ENCODE measurements at places on chromosomes 5 and 9.

DNA sequence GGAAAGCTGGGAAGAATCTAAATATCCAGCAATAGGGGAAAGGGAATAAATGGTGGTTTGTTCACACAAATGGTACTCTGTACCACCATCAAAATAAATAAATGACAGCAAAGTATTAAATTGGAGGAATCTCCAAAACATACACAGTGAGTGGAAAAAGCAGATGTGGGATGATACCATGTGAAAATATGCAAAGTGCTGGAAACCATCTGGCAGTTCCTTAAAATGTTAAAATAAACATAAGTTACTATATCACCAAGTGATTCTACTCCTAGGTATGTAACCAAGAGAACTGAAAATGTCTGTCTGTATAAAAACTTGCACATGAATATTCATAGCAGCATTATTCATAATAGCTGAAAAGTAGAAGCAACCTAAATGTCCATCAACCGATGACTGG is 41.9 kb upstream of the TEX48 start:
- DNase-seq: no peak

DNA sequence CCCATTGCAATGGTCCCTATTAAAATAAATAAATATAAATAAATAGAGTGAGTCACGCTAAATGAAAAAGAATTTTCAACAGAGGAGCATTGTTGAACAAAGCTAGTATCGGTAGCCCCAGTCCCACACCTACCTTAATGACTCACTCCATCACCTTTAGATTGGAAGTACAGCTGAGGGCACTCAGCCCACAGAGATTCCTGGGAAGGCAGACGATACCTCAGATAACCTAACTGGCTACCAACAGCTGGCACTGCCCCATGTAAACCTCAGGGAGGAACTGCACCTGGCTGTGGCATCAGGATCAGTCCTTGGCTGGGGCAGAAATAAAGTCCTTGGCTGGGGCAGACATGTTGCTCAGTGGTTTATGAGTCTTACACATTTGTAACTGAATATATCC is 49.3 kb downstream of the SPRY4 start:
- no peak for DNase-seq

- DNase-seq: peak; percentile 37
These were observed 18.7 kb downstream of the CAST start for GRCh38 chr5:96680759-96681470.

GRCh38 chr5:107985144-107985543 is 314.4 kb upstream of the EFNA5 start:
- DNase-seq: peak; percentile 87

DNA sequence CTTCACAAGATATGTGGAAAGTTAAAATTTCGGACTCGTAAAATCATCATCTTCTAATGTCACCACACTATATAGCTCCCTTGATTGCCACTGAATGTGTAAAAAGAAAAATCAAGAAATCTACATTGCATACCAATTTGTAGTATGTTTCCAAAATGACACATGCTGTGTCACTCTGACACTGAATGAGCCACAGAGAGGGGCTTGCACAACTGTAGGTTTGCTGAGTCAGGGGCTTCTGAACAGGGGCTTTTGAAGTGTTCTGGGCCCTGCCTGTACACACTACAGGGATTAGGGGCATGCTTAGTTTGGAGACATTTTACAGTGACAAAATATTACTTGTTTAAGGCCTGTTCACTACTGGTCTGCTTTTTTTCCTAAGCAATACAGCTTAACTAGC is 234.4 kb upstream of the GRAMD2B start:
- no peak for DNase-seq

DNA sequence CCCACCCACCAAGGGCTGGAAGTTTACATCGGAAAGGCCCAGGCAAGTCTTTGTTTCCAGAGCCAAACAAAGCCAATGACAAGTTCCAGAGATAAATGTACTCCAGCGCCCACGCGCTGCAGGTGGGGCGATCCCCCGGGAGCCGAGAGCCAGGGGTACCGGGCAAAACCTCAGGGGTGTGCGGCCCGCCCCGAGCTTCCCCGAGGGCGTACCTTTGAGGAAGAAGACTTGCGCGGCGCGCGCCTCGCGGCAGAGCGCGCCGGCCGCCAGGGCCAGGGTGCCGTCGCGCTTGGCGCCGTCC is 671 bp downstream of the DUSP1 start:
- no peak for DNase-seq

DNA sequence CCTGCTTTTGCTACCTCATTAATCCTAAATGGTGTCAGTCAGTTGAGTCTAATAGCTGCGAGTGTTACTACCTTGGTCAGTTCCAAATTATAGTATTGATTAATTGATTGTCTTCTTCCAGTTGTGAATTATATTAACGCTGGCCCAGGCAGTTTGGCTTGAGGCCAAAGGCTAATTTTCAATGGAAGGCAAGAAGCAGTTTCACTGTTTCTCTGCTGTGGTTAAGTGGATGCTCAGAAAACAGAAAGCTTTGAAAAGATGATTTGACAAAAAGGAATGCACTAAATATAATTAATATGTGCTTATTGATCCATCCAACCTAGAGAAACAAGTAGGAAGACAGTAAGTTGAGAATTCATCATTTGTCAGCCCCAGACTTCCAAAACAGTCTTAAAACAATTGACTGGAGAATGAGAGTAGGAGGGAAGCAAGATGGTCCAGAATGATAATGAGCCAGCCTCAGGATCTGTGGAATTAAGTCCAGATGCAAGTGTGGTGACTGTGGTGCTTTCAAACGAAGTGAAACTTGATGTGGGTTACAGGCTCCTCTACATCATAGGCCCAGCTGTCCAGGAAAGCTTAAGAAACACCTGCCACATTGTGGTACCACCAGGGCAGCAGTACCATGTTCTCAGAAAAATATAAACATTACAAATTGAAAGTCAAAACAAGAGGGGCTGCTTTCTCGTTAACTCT is 1371.0 kb upstream of the DMAC1 start:
- DNase-seq: no peak

DNA sequence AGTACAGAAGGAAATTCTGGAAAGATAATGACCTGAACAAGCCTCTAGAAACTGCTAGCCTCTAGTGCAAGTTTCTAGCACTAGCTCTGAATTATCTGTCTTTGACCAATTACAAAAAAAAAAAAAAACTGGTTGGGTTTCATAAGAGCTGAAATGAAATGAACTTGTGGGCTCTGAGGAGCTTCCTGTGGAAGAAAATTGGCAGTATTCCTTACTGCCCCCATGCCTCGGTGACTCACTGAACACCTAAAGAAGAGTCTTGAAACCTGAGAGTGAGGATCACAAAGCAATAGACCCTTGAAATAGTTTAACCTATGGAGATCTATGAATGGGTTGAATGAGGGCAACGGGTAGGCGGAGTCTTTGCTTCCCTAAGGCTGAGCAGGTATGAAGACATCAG is 263.6 kb upstream of the RASA1 start:
- DNase-seq: no peak

DNA sequence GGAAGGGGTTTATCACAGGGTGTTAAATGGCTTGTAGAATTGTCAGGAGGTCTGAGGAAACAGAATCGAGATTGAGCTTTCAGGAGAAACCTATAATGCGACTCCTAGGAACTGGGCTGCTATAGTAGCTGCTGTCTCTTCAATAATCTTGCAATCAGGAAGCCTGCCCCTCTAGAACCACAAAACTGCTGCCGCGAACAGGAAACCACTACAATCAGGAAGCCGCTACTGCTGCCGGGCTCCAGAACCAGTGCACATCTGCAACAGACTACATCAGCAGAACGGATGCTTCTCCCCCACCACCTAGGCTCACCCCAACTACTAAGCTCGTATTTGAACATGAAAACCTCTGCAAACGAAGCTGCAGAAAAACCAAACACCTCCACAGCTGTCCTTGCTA is 31.6 kb downstream of the TNFSF8 start:
- peak; percentile 86 for DNase-seq

- DNase-seq: peak; percentile 38
These were observed 237.8 kb upstream of the EDIL3 start for GRCh38 chr5:84622461-84622860.

DNA sequence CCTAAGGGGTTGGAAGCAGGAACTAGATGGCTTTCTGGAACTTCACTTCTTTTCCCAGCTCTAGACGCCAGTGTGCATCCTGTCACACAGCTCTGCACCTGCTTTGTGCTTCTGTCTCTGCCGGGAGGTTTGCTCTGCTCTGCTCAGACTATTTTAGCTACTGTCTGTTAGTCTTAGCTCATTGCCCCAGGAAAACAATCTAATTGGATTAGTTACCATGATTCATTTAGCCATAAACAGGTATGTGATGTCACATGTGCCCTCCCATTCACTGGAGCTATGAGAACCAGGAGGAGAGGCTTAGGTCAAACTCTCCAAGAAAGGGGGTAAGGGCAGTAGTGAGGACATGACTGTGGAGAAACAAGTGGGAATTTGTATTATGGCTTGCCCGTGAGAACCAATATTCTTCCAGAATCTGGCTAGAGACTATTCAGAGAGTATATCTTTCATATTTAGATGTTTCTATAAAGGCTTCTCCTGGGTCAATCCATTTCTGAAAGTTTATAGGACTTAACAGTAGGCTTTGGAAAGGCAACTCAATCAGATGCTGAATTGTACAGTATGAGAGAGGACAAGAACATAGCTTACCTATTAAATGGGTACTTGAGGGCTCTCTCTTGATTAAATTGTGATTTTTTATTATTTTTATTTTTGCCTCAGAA is 22.4 kb upstream of the NREP start:
- DNase-seq: no peak

DNA sequence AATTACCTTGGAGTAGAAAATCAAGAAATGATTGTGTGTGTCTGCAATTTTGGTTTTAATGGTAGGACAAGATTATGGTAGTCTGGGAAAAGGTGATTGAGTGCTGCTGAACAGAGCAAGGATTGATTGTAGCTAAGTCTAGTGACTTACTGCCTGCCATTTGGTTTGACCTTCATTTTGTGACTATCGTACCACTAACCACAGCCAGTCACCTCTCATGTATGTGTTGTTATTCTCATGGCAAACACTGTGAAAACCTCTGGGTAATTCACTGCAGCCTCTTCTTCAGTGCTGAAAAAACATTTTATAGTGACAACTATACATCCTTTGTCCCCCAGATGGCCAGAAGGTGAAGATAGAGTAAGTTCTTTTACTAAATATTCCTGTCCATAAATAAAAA is 37.5 kb downstream of the CTNNA1 start:
- DNase-seq: no peak

DNA sequence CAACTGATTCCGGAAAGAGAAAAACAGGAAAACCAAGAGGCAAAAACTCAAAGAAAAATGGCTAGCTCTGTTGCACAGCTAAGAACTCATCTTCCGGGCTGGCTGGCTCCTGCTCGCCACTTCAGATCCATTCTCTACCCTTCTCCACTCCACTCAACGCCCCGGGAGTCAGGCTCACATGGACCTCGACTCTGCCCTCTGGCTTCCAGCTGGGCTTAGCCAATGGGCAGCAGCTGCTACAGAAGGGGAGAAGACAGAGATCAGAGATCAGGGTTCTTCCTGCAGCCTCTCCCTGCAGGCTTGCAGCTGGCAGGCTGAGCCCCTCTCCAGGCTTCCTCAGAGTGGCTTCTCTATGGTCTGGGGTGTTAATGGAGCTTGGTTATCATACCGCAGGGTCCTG is 187.5 kb downstream of the MED10 start:
- DNase-seq: no peak

DNA sequence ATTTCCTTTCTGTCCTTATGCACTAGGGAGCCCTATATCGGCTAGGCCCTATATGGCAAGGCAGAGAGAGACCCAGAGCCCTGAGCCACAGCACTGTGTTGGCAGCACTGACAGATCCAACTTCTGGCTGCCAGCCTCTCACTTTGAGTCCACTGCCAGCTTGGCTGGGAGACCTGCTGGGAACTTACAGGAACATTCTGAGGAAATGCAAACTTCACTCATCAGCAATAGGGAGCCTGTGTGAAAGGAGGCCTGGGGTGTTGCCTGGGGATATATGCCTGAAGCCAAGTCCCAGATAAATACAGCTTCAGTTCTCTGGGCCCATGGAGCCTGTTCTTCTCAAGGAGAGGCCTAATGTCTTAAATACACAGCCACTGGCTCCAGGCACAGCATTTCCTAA is 78.0 kb downstream of the ADRB2 start:
- DNase-seq: no peak

- peak; percentile 13 for DNase-seq
These were observed 918.6 kb upstream of the DMAC1 start for GRCh38 chr9:8718121-8718725.

GRCh38 chr9:95010431-95010838 is 283.9 kb downstream of the AOPEP start:
- DNase-seq: no peak

DNA sequence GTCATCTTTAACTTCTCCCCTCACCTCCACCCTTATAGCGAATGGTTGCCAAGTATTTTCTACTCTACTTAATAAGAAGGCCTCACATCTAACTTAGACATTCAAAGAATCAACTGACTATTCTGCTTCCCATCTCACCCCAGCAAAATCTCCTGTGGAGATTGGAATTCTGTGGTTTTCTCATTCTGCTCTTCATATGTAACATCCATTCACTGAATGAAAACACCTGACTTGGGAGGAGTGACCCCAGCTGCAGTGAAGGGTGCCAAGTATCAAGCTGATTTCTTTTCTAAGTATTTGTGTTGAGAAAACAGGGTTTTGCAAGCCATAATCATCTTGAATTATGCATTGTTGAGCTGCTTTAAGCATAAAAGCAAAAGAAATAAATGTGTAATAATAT is 42.5 kb upstream of the TAF1L start:
- DNase-seq: no peak

DNA sequence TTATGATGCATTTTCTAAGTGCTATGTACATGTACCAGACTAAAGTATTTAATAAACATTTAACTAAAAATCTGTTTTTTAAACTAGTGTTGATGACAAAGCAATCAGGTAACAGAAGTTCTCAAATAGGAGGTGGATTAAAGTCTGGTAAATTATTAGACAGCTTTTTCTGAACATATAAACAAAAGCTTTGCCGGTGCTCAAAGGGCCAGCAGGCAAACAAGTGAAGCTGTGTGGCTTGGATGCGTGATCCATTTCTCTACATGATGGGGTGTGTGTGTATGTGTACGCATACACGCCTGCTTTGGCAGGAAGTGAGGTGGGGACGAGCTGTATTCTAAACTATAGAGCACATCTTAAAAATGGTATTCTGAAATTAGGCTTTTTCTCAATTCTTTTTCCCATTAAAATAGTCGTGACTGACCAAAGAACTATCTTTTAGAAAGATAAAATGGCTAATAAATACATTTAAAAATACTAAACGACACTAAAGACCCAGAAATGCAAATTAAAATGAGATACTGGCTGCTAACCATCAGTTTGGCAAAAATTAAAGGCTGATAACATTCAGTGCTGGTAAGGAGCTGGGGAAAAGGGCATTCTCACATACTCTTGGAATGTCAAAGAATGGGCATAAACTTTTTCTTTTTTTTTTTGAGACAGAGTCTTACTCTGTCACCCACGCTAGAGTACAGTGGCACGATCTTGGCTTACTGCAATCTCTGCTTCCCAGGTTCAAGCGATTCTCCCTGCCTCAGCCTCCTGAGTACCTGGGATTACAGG is 174.0 kb downstream of the MAPKAP1 start:
- no peak for DNase-seq

GRCh38 chr5:141485321-141486055 is 658 bp downstream of the PCDHGC4 start:
- no peak for DNase-seq

- no peak for DNase-seq
These were observed 899.5 kb downstream of the TLE1 start for GRCh38 chr9:80789831-80790230.
